ENCODE measurements at places on chromosomes 6 and 20.

GRCh38 chr6:56551409-56552120 lies 91.1 kb downstream of the DST start:
- no peak for DNase-seq

DNA sequence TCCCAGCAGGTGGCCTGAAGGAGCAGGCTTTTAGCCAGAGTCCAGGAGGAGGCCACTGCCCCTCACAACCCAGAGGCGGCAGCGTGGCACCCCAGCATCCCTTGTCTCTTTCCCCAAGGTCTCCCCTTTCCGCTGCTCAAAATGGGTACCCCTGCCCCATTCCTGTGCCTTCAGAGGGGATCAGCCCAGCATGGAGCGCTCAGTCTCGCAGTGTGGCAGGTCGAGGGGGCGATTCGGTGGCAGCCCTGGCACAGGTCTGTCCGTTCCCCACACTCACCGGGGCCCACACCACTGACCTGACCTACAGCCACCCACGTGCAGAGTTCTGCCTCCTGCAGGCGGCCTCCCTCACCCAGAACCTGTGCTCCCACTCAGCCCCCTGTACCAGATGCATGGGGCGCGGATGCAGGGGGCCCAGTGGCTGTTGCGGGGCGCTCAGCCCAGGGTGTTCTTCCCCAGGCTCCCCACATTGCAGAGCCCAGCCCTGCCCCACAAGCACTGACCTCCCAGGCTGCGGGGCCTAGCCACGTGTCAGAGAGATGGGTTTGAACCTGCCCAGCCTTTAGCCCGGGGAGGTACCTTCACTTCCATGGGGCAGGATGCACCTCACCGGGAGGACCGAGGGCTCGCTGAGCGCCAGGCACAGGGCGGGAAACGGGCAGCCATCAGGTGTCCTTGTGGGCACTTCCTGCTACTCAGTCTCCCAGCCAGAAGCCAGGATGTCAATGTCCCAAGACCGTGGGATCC lies 41.8 kb downstream of the DSTN start:
- DNase-seq: peak; percentile 35

GRCh38 chr6:125392682-125393081 lies 90.9 kb upstream of the HDDC2 start:
- DNase-seq: no peak

DNA sequence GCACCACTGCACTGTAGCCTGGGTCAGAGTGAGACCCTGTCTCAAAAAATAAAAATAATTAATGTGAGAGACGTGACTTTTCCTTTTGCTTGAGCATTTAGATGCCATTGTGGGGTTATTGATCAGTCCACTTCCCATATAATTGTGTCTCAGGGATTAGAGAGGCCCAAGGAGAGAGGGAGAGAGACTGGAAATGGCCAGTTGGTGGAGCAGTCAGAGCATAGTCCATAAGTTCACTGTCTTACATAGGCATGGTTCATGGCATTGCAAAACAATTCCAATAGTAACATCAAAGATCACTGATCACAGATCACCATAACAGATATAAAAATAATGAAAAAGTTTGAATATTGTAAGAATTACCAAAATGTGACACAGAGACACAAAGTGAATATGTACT lies 15.2 kb upstream of the SDHAF4 start:
- DNase-seq: no peak

GRCh38 chr6:36913082-36913481 lies 27.3 kb downstream of the C6orf89 start:
- peak; percentile 29 for DNase-seq

- DNase-seq: no peak
Measured at GRCh38 chr20:31667315-31668285, 29.9 kb downstream of the COX4I2 start.

- no peak for DNase-seq
Measured at GRCh38 chr20:44849703-44850102, 35.8 kb upstream of the YWHAB start.

Measured in activated CD4-positive, alpha-beta memory T cell treated with anti-CD3 and anti-CD28 coated beads, Interleukin-2, amount 10 ng/mL, durations not matched to agents 7 days and 5 days (primary cell).